ENCODE measurements at places on chromosomes 16 and 17.

DNA sequence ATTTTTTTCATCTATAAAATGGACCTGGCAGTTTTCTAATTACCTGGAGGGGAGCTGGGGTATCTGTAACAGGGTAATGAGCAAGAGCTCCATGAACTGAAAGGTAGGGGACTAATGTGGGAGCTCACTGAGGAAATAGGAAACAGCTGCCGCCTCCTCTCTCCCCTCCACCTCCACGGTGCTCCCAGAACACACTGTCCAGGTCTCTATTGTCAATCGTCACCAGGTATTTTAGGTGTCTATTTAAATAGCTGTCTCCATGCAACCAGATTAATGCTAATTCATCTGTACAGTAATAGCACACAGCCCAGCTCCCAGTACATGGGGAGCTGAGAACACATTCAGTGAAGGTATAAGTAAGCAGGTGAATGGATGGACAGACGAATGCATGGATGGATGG lies 233.3 kb downstream of the GRIN2A start:
- no peak for DNase-seq

GRCh38 chr17:73748508-73748907 lies 104.3 kb upstream of the SDK2 start:
- no peak for DNase-seq

DNA sequence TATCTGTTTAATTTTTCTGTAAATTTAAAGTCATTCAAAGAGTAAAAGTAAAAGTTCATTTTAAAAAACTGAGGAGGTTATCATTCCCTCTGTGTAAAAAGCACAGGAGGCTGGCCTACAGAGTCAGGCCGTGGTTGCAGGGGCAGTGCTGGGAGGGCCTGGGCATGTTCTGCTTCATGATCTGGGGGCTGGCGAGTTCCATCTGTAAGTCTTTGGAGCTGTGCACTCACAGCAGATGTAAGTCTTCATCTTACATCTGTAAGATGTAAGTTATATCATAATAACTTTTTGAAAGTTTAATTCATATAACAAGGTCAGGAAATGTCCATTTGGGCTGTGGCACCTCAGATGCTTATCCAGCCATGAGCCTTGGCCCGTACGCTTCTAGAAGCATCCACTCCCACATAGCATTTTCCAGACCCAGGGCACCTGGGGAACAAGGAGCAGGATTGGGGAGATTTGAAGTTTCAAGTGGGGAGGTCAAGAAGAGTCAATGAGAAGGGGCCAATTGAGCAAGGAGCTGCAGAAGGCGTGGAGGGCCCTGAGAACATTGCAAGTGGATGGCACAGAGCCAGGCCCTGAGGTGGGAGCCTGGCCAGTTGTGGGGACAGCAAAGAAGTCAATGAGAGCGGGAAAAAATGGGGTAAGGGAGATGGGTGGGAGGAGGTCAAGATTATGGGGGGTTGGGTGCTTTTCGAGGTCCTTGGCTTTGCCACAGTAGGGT lies 54.1 kb downstream of the TNFRSF13B start:
- DNase-seq, result no peak

DNA sequence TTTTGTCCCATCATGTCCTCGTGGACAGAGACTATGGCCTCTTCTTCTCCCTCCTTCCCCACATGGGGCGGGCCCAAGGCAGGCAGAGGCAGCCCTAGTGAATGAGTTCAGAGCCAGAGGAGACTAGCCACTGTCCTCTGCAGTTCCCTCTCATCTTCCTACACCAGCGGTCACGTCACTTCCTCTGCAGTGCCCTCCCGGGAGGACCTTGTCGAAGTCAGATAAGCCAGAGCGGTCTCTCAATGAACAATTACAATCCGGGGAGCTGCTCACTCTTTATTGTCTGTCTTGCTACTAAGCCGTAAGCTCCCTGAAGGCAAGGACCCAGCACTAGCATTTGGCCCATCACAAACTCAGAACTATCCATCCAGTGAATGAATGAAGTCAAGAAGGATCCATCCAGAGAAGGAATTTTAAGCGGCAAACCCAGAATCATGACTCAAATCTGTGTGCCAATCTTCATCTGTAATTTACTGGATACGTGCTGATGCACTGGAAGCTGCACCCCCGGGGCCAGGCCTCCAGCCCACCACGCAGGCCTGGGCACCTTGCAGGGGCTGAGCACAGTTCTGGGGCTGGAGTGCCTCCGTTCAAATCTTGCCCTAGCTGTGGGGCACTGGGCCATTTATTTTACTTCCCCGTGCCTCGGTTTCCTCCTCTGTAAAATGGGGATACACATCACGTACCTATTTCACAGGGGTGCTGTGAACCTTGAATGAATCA lies 18.1 kb downstream of the ZNF423 start:
- no peak for DNase-seq

GRCh38 chr16:60142619-60143347 lies 1408.7 kb upstream of the GOT2 start:
- no peak for DNase-seq

- DNase-seq, result no peak
Measured at GRCh38 chr17:41532947-41533570, 5.0 kb upstream of the KRT19 start.

GRCh38 chr17:69066482-69066881 lies 5.8 kb upstream of the ABCA9 start:
- DNase-seq, result no peak

- no peak for DNase-seq
Measured at GRCh38 chr17:8680466-8681169, 50.1 kb upstream of the MYH10 start.

GRCh38 chr16:50457423-50457822 lies 88.6 kb upstream of the BRD7 start:
- DNase-seq, result no peak

DNA sequence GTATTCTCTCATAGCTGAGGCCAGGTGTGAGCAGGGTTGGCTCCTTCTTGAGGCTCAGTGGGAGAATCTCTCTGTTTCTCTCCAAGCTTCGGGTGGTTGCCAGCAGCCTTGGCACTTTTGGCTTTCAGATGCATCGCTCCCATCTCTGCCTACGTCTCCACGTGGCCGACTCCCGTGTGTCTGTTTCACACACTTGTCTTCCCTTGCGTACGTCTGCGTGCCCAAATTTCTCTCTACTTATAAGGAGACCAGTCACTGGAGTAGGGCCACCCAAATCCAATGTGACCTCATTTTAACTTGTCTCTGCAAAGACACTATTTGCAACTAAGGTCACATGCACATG lies 14.7 kb downstream of the OSBPL7 start:
- no peak for DNase-seq

DNA sequence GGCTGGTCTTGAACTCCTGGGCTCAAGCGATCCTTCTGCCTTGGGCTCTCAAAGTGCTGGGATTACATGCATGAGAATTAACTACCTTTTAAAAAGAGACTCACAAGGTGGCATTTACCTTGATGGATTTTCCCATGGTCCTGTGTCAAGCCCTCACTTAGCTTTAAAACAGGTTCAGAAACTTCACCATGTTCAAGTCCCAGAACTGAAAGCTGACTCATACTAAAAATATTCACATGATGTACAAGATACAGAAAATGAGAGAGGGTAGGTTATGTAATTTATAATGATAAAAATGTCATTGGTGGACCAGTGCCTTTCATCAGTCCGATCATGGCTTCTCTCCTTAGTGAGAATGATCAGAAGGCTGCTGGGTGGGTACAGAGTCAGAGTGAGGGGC lies 4.3 kb upstream of the AKAP1 start:
- no peak for DNase-seq

- no peak for DNase-seq
Measured at GRCh38 chr17:10499950-10500349, 18.4 kb downstream of the MYH1 start.

- no peak for DNase-seq
Measured at GRCh38 chr17:50198026-50198669, 3.3 kb downstream of the COL1A1 start.

DNA sequence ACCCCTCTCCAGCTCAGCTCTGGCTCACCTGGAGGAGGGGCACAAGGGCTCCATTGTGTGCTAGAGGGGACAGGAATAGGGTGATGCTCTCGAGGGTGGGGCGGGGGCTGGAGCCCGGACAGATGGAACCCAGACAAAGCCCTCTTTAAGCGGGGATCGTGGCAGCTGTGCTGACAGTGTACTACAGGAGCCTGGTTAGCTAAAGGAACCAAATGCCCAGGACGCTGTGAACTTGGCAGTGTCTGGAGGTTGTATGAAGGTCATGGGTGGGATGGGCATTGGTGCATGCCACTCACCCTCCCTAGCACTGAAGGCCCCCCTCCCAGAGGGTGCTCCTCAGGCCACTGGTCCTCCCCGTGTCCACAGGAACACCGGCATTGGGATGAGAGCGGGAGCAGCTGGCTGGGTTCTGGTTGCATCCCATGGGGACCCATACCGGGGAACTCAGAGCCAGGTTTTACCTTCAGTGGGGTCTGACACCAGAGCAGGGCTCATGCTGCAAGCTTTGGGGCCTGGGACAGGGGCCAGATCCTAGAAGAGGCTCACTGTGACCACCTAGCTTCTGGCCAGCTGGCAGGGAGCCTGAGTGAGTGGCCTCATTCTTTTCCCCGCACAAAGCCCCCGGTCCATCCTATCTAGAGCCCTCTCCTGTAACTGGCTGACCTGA lies 11.9 kb downstream of the KIF19 start:
- no peak for DNase-seq

- no peak for DNase-seq
Measured at GRCh38 chr16:88527186-88527936, 42.8 kb upstream of the ZC3H18 start.

Data from thoracic aorta (tissue), 2 donors.